ENCODE measurements at places on chromosomes 1 and 21.

DNA sequence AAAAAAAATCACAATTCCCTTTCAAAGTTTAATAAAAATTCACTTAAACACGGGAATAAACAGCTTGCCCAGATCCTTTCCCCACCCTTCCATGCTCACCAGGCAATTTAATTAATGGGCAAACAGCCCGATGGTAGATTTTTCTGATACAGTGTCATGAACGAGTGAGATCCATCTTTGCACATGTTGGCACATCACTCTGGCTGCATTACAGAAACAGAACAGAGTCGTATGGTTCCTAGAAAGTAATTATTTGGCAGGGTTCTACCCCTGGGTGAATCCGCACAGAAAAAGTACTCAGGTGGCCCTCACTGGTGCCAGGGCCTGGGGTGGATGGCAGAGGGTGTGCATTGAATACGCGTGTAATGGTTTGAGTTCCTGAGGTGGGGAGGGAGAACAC is 24.6 kb upstream of the OVAAL start:
- H3K4me1 ChIP-seq, result peaks cover 6% of the 10 kb centered on the region
- no peaks in the 10 kb centered on the region for H3K36me3 ChIP-seq
- no peak for DNase-seq
- H3K4me3 ChIP-seq, result no peak overlapping the region

- peak overlapping the region; percentile 49 for H3K4me3 ChIP-seq
- no peaks in the 10 kb centered on the region for H3K36me3 ChIP-seq
- H3K4me1 ChIP-seq, result no peaks in the 10 kb centered on the region
- DNase-seq, result no peak
- H3K27me3 ChIP-seq, result no peaks in the 10 kb centered on the region
- H3K27ac ChIP-seq, result no peak overlapping the region
These were observed 89.2 kb upstream of the COL6A1 start for GRCh38 chr21:45892156-45892915.

DNA sequence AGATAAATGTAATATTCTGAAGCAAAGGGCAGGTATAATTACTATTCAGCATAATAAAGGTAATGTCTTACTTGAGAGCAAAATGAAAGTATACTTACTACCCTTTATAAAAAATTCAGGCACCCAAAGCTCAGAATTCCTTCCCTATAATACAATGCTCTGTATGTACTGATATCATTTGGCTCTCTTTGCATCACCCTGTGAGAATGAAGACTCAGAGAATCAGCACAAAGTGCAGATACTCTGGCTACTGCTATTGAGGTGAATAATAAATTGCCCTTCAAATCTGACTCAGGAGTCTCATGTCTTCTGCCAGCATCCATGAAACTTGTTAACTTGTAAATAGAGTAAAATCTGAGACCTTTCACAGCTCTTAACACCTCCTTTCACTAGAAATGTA is 108.5 kb upstream of the KCTD3 start:
- no peak overlapping the region for H3K4me3 ChIP-seq
- no peak overlapping the region for H3K27ac ChIP-seq
- H3K36me3 ChIP-seq, result no peaks in the 10 kb centered on the region
- H3K27me3 ChIP-seq, result no peaks in the 10 kb centered on the region

DNA sequence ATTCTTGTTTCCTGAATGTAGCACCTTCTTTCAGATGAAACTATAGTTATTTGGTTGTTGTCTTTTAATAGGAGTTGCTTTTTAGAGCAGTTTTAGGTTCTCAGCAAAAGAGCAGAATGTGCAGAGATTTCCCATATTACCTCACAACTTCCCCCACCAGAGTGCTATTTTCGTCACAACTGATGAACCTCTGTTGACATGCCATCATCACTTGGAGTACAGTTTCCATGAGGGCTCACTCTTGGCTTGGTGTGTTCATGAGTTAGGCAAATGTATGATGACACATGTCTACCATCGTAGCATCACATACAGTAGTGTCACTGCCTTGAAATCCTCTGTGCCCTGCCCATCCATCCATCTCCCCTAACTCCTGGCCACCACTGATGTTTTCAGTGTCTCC is 3.7 kb downstream of the IBA57 start:
- no peak for DNase-seq
- H3K27me3 ChIP-seq, result no peaks in the 10 kb centered on the region
- no peak overlapping the region for H3K4me3 ChIP-seq
- H3K27ac ChIP-seq, result no peak overlapping the region
- H3K4me1 ChIP-seq, result no peaks in the 10 kb centered on the region

DNA sequence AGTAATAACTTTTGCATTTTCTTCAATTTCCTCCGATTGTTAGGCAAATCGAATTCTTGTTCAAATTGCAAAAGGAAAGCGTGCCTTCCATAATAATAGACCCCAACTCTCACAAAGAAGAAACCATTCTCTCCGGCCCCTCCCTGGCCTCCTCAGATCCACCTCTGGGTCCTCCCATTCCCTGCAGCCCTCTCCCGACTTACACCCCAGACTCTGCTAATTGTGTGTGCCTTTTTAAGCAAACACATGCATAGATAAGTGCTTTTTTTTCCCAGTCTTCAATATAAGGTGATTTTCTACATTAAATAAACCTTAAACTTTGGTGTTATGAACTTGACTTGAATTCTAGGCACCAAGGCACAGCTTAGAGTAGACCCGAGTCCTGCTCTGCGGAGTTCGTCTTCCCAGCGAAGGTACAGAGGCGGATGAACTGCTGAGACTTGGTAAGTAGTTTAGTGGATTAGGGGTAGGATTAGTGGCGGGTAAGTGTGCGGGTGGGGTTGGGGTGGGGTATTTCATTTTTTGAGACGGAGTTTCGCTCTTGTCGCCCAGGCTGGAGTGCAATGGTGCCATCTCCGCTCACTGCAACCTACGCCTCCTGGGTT is 1.5 kb downstream of the L1TD1 start:
- no peaks in the 10 kb centered on the region for H3K4me1 ChIP-seq
- no peak overlapping the region for H3K4me3 ChIP-seq
- H3K27me3 ChIP-seq, result no peaks in the 10 kb centered on the region
- no peaks in the 10 kb centered on the region for H3K36me3 ChIP-seq
- DNase-seq, result no peak

- H3K36me3 ChIP-seq, result no peaks in the 10 kb centered on the region
- no peak overlapping the region for H3K27ac ChIP-seq
- H3K4me1 ChIP-seq, result no peaks in the 10 kb centered on the region
- no peak for DNase-seq
- H3K4me3 ChIP-seq, result no peak overlapping the region
- no peaks in the 10 kb centered on the region for H3K27me3 ChIP-seq
These were observed 45.2 kb downstream of the PLPP3 start for GRCh38 chr1:56534130-56534651.

- H3K27me3 ChIP-seq, result no peaks in the 10 kb centered on the region
- no peaks in the 10 kb centered on the region for H3K36me3 ChIP-seq
- no peak overlapping the region for H3K4me3 ChIP-seq
These were observed 200.8 kb downstream of the RASAL2 start for GRCh38 chr1:178294654-178295053.

GRCh38 chr1:18463063-18463462 is 17.7 kb upstream of the KLHDC7A start:
- H3K4me1 ChIP-seq, result no peaks in the 10 kb centered on the region
- DNase-seq, result no peak
- H3K27ac ChIP-seq, result no peak overlapping the region

GRCh38 chr1:68175621-68176398 is 56.5 kb downstream of the WLS start:
- H3K36me3 ChIP-seq, result no peaks in the 10 kb centered on the region
- H3K4me1 ChIP-seq, result peaks cover 5% of the 10 kb centered on the region
- H3K4me3 ChIP-seq, result no peak overlapping the region
- H3K27ac ChIP-seq, result peak overlapping the region; percentile 66
- no peak for DNase-seq
- no peaks in the 10 kb centered on the region for H3K27me3 ChIP-seq

GRCh38 chr1:232528472-232529089 is 101.4 kb downstream of the SIPA1L2 start:
- no peak overlapping the region for H3K27ac ChIP-seq
- H3K4me1 ChIP-seq, result no peaks in the 10 kb centered on the region
- H3K27me3 ChIP-seq, result no peaks in the 10 kb centered on the region
- no peaks in the 10 kb centered on the region for H3K36me3 ChIP-seq
- DNase-seq, result no peak

- H3K27ac ChIP-seq, result peak overlapping the region; percentile 21
- DNase-seq, result no peak
- no peaks in the 10 kb centered on the region for H3K36me3 ChIP-seq
- no peaks in the 10 kb centered on the region for H3K27me3 ChIP-seq
- peaks cover 8% of the 10 kb centered on the region for H3K4me1 ChIP-seq
- H3K4me3 ChIP-seq, result no peak overlapping the region
These were observed 307.4 kb upstream of the ADGRL2 start for GRCh38 chr1:81493102-81493869.

GRCh38 chr1:226674892-226675714 is 64.0 kb downstream of the ITPKB start:
- no peaks in the 10 kb centered on the region for H3K27me3 ChIP-seq
- H3K27ac ChIP-seq, result peak overlapping the region; percentile 85
- DNase-seq, result no peak
- H3K4me1 ChIP-seq, result peaks cover 32% of the 10 kb centered on the region

GRCh38 chr1:29810121-29811120 is 574.1 kb downstream of the PTPRU start:
- H3K4me1 ChIP-seq, result no peaks in the 10 kb centered on the region
- H3K36me3 ChIP-seq, result no peaks in the 10 kb centered on the region
- no peak for DNase-seq
- H3K4me3 ChIP-seq, result no peak overlapping the region
- H3K27me3 ChIP-seq, result no peaks in the 10 kb centered on the region
- H3K27ac ChIP-seq, result no peak overlapping the region
